ENCODE measurements at places on chromosomes 12 and 14.

DNA sequence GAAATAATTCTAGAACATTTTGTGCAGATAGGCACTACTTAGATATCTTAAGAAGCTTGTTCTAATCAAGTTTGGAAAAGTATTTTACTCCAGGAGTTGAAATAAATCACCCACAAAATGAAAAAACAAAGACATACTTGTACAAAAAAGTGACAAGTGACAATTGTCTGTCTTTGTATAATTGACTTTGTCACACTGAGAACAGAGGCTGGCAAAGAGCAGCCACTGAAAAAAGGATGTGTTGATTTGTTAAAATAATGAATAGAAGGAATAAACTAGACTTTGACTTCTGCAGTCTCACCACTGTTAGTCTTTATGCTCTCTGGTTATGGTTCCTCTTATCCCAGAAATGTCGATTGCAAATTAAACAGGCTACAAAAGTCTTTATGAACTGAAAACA, 77.6 kb downstream of the PTPRR start:
- no peak for DNase-seq

DNA sequence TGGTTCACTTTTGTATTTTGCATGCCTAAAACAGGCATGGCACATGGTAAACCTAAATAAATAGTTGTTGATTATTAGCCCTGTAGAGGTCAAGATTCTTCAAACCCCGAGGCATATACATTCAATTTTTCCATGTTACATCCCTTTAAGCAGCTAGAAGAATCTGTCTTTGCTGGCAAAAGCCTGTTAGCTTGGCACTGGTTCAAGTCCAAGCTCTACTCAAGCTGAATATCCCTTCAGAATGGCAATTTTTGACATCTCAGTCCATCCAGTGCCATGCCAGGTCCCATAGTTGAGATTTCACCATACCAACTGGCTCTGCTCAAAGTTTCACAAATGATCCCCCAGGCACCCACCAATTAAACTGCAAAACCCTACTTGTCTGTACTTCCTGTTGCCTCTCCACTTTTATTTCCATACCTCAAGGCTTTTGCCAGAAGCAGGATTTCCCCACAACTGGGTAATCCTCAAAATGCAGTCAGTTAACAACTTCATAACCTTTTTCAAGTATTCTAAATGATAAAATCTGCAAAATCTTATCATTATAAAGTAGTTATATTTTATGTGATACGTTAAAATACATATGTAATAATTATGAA, 9.0 kb upstream of the DCN start:
- DNase-seq, result peak; percentile 42

GRCh38 chr12:76187177-76187576, 102.7 kb upstream of the NAP1L1 start:
- no peak for DNase-seq

DNA sequence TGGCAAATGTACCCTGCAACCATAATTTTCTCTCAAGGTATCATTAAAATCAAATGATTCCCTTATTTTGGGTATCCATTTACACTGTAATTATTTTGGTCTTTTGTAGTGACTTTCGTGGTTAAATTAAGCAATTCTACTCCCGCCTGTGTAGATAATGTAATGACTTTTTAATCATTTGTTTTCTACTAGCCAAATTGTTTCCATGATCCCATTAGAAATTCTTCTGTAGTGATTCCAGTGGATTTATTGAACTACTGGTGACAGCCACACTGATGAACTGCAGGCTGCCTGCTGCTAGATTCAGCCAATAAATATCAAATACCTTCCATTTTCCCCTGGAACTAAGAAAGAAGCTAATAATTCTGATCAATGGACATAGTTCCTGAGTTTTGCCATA, 96.0 kb downstream of the WIF1 start:
- DNase-seq, result no peak

GRCh38 chr14:91413547-91414474, 3.8 kb downstream of the CCDC88C start:
- DNase-seq, result no peak

GRCh38 chr14:38496092-38496491, 240.2 kb upstream of the CLEC14A start:
- DNase-seq, result no peak

DNA sequence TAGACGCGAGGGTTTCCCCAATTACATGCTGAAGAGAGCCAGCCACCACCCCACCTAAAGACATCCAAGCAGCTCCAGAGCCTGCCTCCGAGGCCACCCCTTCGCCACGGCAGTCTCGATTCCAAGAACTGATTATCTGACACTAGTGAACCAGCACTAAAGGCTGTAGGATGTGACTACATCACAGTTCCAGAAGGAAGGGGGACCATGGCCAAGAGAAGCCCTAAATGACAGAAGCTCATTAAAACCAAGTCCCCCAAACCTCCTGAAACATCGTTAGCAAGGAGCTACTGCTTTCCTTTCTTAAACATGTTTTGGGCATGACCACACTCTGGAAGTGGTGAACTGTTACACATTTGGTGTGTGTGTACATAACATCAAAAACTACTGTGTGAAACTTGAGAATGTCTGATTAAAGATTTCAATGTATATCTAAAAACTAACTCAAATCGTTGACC, 88.2 kb downstream of the DUSP16 start:
- no peak for DNase-seq

- no peak for DNase-seq
These were observed 116.6 kb upstream of the RTL1 start for GRCh38 chr14:101019990-101020710.

Measured in fibroblast of gingiva (primary cell).